Stromal cell of bone marrow (primary cell): ENCODE measurements at places on chromosomes 13 and 19.
A peak's percentile ranks its signal among the peaks of the same experiment; 100 is the strongest.

GRCh38 chr19:18701250-18701608, 17.7 kb downstream of the CRTC1 start:
- no peak for DNase-seq

- no peak for DNase-seq
These were observed 7.5 kb upstream of the CTXN1 start for GRCh38 chr19:7933411-7933810.

GRCh38 chr19:45498411-45499195, at the start of gene PPM1N:
Gene PPM1N (plus strand): TSS chr19:45498443. CDS start chr19:45498473, 30 bp downstream.
- DNase-seq: no peak

DNA sequence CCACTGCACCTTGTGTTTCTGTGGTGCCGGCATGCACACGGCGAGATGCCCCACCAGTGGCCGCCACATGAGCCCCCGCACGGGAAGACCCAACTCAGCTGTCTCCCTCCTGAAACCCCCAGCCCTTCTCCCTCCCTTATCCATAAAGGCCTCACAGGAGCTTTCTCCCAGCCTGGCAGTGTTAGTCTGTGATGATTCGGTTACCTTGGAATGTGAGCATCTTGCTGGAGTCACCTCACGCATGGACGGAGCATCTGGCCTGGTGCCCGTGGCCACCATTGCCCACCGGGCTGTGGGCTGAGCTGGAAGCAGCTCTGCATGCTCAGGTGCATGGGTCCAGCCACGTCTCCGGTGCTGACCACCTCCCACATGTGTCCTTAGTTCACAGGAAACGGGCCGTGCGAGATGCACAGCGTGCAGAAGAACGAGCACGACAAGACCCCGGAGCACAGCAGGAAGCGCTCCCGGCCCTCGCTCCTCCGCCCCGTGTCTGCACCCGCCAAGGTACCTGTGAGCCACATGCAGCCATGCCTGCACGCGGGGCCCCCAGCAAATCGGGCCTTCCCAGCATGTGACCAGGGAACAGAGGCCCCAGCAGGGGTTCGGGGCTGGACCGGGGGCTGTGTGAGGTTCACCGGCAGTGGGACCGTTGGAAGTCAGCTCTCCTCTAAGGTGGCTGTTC, 22.0 kb downstream of the SIN3B start:
- no peak for DNase-seq

GRCh38 chr19:5801796-5802619, 2.9 kb upstream of the NRTN start:
- DNase-seq: no peak

GRCh38 chr19:52492994-52493470, 34.4 kb upstream of the ZNF808 start:
- DNase-seq: no peak

- DNase-seq: no peak
These were observed 8.7 kb downstream of the GPI start for GRCh38 chr19:34373601-34374288.

DNA sequence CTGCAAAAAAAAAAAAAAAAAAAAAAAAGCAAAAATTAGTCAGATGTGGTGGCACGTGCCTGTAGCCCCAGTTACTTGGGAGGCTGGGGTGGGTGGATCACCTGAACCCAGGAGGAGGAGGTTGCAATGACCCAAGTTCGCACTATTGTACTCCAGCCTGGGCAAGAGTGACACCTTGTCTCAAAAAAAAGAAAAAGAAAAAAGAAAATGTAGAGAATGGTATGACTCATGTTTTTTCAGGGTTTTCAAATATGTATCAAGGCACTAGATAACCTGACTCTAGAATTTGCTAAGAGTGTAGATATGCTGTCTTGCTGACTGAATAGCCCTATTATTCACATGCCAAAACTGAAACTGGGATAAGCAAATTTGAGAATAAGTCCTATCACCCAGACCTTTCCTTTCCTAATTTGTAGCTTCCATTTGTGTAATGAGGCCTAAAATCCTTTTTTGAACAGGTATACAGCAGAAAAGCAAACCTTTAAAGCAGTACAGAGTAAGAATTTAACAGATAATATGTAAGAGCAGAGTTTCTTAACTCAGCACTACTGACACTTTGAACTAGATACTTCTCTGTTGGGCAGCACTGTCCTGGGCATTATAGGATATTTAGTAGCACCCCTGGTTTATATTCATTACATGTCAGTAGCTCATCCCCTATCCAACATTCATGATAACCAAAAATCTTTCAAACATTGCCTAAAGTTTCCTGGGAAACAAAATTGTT, 108.6 kb downstream of the ELF1 start:
- DNase-seq: no peak

- DNase-seq: no peak
These were observed 1.1 kb downstream of the BSG start for GRCh38 chr19:573519-573825.

- DNase-seq: no peak
These were observed 505.5 kb upstream of the PCDH9 start for GRCh38 chr13:67735651-67736050.

DNA sequence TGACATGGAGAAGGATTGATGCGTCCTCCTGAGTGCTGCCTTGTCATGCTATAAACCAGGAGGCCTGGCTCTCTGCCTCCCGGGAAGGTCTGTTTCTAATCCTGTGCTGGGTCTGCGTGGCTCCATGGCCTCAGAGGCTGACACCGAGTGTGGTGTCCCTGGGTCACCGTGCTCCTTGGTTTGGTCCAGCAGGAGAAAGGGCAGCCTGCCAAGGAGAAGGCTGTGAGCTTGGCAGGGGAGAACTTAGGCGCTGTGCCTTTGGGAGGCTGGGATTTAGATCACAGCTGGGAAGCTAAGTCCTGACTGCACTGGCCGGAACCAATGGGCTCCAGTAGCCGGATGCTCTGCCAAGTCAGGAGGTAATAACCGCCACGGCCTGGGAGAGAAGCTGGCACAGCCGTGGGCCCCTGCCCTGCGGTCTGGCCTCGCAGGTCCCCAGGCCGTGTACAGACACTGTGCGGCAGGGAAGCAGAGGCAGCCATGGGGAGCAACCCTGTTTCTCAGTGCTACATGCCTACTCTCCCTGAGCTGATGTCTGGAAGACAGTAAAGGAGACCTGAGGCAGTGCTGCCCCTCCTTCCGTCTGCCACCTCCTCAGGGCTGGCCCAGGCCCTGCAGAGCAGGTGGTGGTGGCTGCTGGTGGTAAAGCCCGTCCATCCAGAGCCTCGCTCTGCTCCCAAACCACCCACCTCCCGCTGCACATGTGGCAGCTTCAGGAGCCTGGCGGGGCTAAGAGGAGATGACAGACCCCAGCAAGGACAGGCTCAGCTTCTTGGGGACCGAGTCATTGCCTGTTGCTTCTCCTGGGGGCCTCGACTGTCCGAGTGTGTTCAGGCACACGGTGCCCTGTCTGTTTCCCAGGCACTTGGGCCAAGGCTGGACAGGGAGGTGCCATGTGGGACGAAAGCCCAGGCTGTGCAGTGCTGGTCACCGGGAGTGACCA, 44.9 kb downstream of the C13orf46 start:
- DNase-seq: peak; percentile 87

DNA sequence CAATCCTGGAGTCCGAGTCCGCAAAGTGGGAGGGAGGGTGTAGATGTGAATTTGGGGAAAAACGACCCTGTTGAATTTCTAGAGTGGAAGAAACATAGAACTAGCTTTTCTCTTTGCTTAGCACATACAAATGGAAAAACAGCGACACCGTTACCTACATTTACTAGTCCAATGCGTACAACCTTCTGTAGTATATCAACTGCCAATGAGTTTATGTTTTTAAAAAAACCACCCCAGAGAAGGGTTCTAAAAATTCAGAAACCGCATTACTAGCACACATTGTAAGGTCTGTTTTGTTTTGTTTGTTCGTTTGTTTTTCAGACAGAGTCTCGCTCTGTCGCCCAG, 332 bp upstream of the SUPT20H start:
- no peak for DNase-seq
